NCI-H1694 treated with DMSO at 0.1 percent for 48 hours (cell line): ENCODE measurements at places on chromosomes 13 and 19.

- DNase-seq: peak; percentile 4
These were observed 3.2 kb downstream of the ARHGAP35 start for GRCh38 chr19:46863818-46864629.

GRCh38 chr13:74158028-74158427, 23.8 kb upstream of the KLF12 start:
- no peak for DNase-seq

GRCh38 chr13:98022210-98022609, 68.7 kb downstream of the IPO5 start:
- no peak for DNase-seq

GRCh38 chr19:38004186-38004520, 97.1 kb downstream of the SIPA1L3 start:
- DNase-seq: no peak

DNA sequence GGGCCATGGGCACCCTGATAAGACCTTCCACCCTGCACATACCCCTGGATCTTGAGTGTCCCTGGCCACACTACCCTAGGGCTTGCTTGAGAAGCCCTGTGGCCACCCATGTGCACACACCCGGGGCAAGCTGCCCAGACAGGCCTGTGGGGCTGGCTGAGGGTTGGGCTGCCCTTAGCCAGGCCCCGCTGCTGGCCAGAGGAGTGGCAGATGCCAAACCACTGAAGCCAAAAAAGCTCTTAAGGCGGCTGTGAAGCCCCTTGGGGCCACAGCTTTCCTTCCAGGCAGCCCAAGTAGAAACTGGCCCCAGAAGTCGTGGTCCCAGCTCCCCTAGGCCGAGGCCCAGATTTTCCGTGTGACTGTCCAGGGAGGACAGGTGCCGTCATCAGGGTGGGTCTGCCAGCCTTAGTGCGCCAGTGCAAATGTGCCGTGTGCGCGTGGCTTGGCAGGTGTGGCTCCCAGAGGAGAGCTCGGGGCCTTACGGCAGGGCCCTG, 14.8 kb downstream of the CEBPG start:
- no peak for DNase-seq

DNA sequence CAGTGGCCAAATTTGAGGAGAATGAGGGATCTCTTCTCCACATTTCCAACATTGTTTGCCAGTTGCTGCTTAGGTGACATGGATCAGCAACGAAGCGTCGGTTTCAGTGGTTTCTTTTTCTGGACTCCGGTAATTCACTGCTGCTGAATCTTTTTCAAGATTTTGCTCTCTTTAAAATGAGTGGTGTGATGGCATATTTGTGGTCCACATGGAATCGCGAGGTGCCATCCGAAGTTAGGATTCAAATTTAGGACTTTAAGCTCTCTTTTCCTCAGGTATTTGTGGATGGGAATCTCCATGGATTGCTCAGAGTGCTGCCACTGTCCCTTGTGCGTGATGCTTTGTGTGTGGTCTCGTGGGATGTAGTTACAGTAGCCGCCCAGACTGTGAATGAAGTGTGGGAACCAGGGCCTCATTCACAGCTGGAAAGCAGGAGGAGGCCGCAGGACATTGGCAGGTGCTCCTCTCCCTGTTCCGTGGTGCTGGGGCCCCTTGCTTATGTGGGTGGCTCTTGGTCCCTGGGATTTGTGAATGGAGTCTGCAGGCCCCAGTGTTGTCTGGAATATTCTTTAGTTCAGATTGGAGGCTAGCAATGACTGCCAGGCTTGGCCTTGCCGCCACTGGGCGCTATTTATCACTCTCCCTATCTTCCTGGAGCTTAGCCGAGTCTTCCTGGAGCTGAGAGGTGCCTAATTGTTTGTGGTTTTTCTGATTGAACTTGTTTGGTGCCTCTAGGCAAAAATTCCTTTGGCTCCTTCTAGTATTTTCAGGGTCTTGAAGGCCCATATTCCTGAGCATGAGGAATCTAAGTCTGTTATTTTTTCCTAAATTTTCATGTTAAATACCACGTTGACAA, 1.5 kb downstream of the ILF3 start:
- peak; percentile 21 for DNase-seq

- DNase-seq: no peak
These were observed 246.7 kb downstream of the PCDH17 start for GRCh38 chr13:57878291-57878690.

GRCh38 chr13:20696073-20696472, 7.4 kb upstream of the IL17D start:
- DNase-seq: no peak

GRCh38 chr19:55536951-55537740, at the start of gene SBK2:
Gene SBK2 (minus strand): TSS chr19:55537133. CDS start chr19:55536294, 839 bp downstream.
- no peak for DNase-seq

DNA sequence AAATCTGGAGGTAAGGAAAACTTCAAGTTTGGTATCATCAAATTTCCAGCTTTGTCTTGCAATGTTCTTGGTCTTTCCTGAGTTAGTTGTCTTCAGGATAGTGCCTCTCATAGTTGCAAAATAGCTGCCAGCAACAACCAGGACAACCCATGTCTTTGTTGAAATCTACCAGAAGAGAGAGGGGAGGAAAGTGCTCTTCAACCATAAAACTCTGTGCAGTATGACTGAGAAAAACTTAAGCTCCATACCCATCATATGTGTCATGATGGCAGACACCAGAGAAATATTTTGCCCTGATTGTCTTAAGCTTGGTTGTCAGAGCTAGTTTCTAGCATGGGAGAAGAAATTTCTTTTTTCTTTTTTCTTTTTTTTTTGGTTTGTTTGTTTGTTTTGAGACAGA, 103.3 kb downstream of the SPRY2 start:
- DNase-seq: no peak

DNA sequence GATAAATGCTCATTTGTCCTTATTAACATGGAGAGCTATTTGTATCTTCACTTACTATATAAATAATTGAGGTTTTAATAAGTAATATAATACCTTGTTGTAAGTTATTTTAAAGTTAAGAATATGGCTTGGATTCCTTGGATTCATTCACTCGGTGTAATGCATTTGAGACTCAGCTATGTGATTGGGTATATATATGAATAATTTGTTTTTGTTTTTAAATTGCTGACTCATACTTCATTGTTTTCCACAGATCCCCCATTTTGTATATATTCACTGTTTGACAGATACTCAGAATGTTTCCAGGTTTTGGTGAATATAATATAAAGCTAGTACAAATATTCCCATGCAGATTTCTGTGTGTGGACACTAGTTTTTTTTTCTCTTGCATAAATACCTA, 6.8 kb upstream of the CEACAM18 start:
- no peak for DNase-seq

- DNase-seq: no peak
These were observed 9.2 kb upstream of the OVOL3 start for GRCh38 chr19:36101550-36102327.

- DNase-seq: no peak
These were observed 281.4 kb downstream of the LHFPL6 start for GRCh38 chr13:39321574-39321973.
